Stomach (tissue), 19 donors: ENCODE measurements at places on chromosomes 2 and 18. TPM values are rescaled to one million over a fixed set of nuclear protein-coding genes. Genes with fewer than 3 reads are reported as not detected.
A peak's percentile ranks its signal among the peaks of the same experiment; 100 is the strongest.

Gene DOK6
- total RNA-seq, result 1.8 TPM

Gene WIPF1
- total RNA-seq, result 13.6 TPM

Gene AKAIN1
- total RNA-seq, result not detected

- DNase-seq, result no peak
These were observed 58.6 kb upstream of the GLS start for GRCh38 chr2:190822043-190822442.

- DNase-seq, result no peak
These were observed 910.8 kb upstream of the CDH2 start for GRCh38 chr18:29087616-29088246.

DNA sequence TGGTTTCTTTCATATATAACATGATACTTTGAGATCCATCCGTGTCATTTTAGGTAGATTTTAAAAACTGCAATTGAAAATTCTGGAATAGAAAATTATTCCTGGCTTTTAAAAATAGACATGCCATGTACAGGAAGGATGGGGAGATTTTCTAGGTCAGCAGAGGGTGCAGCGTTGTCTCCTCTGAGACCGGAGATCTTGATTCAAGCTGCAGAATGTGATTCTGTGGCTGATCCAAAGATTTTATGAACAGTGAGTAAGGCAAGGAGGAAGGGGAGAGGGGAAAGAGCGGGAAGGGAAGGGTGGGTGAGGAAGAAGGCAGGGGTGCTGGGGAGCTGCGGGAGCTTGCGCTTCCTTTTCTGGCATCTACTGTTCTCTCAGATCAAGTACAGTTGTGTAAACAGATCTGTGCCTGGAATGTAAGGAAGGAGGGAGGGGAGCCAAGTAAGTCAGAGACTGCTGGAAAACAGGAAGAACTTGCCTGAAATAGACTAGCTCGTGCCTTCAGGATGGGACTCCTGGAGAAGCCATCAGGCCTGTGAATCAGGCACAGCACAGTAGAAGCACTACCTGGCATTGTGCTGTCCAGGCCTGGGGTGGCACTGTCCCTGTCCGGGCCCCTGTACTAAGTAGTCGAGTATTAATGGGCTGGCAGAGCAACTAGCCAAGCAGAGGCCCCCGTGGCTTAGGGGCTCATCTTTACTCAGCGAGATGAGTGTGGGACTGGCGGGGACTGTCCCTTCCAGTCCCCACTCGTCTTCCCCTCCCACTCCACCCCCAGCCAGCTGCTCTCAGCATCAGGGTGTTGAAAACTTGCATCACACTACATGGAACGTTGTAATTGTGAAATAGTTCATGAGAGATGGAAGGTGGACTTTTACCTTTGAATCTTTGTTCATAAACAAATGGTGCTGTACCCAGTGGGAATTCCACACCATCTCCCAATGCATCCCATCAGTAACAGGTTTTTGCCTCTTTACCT lies 163.5 kb downstream of the UXS1 start:
- DNase-seq, result peak; percentile 89
